ENCODE measurements at places on chromosomes 5 and 9.

- DNase-seq = no peak
Observed at GRCh38 chr5:88872971-88873370, 10.0 kb downstream of the MEF2C start.

DNA sequence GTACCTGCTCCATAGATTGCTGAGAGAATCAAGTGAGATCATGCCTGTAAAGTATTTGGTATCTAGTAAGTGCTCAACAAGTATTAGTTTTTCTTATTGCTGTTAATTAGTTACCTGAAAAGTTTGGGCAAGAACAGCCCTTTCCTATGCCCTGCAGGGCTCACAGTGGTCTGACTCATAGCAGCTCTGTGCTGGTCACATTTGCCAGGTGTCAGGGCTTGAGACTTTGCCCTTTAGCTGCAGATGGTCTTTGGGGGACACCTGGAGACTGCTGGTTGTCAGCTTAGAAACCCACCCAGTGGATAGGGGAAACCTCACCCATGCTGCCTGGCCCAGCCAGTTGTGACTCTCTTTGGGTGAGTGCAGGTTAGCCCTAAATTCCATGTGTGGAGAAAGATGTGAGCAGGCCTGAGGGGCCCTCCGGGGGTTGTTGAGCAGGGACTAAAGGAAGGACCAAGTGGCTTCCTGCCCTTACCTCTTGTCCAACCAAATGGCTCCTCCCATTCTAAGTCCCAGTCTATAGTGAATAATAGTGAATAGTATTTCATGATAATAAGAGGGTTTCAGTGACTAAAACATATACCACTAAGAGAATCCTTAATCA is 9.0 kb downstream of the COL27A1 start:
- no peak for DNase-seq

GRCh38 chr9:80387828-80388227 is 816.1 kb downstream of the TLE4 start:
- DNase-seq = no peak

- DNase-seq = peak; percentile 27
Observed at GRCh38 chr5:95720094-95720786, 10.9 kb upstream of the RHOBTB3 start.

GRCh38 chr5:88089719-88090390 is 178.8 kb downstream of the TMEM161B start:
- no peak for DNase-seq

- DNase-seq = no peak
Observed at GRCh38 chr5:126883564-126884245, 106.8 kb downstream of the LMNB1 start.

DNA sequence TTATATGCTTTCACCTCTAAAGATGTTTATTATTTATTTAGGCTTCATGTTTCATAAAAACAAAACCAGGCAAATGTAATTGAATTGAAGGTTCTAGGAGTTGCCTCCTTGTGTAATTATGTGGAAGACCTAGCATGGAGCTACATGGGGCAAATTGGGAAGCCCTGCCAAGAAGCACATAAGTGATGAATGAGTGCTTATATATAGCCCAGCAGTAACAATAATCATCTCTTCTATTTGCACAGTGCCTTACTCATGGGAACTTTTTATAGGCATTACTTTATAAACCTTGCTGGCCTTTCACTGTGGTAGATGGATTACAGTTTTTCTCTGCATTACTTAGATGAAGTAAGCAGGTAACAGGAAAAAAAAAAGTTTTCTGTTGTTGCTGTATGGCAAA is 40.0 kb upstream of the GRAMD2B start:
- no peak for DNase-seq

GRCh38 chr5:8870959-8871355 is 674.9 kb downstream of the SEMA5A start:
- no peak for DNase-seq

- no peak for DNase-seq
Observed at GRCh38 chr9:131434673-131435072, 40.8 kb downstream of the PRRC2B start.

DNA sequence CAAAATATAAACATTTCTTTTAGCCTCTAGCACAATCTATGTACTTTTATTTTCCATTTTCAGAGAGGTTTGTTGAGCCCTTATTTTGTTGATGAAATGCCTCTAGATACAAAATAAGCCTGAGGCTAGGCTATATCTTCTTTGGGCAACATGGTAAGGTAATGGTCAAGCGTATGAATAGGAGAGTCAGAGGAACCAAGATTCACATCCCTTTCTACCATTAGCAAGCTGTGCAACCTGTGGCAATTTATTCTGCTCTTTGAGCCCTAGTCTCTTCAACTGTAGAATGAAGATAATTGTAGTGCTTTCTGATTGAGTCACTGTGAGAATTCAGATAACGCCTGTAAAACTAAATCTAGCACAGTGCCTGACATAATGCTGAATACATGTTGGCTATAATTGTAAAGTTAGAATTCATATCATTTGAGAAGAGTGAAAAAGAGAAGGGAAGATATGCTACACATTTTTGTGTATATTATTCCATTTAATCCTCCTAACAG is 412.5 kb downstream of the CCDC171 start:
- no peak for DNase-seq

- DNase-seq = peak; percentile 95
Observed at GRCh38 chr9:34665381-34666250, 3.2 kb upstream of the CCL27 start.

- no peak for DNase-seq
Observed at GRCh38 chr9:105881021-105881420, 186.7 kb downstream of the TMEM38B start.

DNA sequence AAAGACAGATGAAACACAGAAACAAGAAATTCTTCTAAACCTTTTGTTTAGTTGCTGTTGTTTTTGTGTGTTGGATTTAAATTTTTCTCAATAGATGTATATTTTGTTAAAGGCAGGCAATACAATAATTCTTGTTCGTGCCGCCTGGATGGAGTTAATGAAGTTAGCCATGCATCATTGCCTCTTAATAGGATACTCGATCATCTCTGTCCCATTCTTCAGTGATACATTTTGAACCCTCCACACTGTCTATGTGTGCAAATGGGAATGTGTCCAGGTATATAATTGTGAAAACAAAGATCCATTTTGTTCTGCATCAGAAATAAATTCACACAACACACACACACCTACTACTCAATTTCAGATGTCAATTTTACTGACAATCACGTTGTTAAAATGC is 186.6 kb upstream of the ADAMTS16 start:
- no peak for DNase-seq

DNA sequence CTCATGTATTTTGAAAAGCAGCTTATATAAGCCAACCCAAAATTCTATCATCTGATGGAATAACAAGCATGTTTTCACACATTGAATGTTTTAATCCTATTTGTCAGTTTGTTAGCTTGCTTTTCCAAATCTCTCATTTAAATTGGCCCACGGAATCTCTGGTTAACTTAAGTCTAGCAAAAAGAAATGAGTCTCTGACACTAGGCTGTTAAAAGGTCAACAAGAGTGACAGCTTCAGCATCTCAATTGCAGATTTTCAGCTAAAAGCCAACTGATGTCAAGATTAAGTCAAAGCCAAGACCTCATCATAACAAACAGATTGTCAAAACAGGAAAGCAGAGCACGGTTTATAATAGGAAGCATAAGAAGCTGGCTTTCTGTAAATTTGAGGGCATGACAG is 49.4 kb upstream of the CDH9 start:
- peak; percentile 6 for DNase-seq

DNA sequence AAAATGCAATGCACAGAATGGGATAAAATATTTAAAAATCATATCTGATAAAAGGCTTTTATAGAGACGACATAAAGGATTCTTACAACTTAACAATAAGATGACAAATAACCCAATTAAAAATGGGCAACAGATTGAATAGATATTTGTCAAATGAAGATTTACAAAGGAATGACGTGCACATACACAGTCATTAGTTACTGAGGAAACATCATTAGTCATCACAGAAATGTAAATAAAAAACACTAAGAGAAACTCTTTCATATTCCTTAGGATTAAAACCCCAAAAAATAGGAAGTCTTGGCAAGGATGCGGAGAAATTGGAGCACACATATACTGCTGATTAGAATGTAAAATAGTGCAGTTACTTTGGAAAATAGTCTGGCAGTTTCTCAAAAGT is 1886.0 kb upstream of the CDH6 start:
- DNase-seq = no peak

DNA sequence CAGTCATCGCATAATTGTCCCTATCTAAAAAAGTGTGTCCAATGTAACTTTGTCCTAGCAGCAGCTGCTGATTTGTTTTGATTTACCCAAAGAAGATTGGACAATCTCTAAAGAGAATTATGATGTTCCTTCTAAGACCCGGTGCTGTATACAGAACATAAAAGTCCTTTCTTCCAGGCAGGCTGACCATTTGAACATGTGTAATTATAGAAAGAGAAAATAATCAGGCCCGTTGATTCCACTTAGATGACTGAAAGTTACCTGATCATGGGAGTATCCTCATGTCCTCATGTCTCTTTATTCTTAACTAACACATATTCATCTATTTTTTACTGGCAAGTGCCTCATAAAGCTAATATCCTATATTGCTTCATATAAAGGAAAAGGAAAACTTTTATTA is 164.1 kb upstream of the MRPS30 start:
- no peak for DNase-seq

- DNase-seq = no peak
Observed at GRCh38 chr5:87722286-87722685, 309.6 kb upstream of the CCNH start.

DNA sequence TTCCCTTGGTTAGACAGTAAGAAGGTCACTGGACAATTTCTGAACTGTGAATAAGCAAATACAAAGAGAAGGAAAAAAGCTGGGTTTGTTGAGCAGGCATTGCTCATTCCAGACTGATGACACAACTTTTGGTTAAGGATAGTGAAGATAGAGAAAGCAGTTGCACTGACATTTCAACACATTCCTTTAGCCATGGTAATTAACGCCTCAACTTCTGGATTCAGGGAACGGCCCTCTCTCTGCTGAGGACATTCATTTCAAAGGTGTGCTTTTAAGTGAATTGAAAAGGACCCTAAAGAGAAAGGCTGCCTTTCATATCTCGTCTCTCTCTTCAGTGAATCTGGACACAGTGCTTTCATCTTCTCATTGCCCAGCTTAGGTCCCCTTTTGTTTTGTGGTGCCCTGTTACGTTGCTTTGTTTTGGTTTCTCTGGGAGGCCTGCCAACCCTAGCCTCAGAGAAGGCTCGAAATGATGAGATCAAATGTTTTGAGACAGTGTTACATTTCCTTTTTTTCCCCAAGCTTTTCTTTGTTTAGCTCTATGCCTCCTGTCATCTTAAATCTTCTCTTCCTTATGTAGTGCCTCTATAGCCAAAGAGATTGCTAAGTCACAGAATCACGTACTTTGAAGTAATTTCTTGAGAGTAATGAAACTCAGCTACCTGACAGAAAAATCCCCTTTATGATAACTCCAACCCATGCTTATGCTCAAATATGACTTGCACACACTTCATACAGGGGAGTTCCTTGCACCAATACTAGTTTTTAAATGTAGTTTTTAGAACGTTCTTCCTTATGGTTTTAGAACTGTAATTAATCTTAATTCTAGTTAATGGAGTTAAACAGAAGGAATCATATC is 94.4 kb upstream of the IFNE start:
- no peak for DNase-seq

DNA sequence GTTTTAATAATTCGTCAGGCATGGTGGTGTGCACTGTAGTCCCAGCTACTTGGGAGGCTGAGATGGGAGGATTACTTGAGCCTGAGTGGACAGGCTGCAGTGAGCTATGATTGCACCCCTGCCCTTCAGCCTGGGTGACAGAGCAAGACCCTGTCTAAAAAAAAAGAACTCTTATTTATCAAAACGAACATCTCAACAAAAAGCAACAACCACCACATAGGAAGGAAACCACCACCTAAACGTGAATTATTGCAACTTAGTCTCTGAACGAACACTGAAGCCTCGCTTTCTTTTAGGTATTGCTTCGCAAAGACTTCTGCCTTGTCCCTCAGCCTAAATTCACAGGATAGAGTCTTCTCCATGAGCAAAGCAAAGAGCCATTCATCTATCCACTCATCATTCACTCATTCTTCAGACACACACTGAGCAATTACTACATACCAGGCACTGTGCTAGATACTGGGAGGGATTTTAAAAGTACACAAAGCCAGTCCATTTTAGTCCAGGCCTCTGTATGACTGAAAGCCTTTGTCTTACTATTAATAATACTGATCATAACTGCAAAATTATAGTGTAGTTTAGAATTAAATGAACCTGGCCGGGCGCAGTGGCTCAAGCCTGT is 57.4 kb downstream of the THBS4 start:
- no peak for DNase-seq

- DNase-seq = no peak
Observed at GRCh38 chr5:146878476-146879172, at the start of gene PPP2R2B. TSS of gene PPP2R2B (minus strand) at chr5:146878757.

- DNase-seq = no peak
Observed at GRCh38 chr5:88691945-88692868, 190.8 kb downstream of the MEF2C start.

DNA sequence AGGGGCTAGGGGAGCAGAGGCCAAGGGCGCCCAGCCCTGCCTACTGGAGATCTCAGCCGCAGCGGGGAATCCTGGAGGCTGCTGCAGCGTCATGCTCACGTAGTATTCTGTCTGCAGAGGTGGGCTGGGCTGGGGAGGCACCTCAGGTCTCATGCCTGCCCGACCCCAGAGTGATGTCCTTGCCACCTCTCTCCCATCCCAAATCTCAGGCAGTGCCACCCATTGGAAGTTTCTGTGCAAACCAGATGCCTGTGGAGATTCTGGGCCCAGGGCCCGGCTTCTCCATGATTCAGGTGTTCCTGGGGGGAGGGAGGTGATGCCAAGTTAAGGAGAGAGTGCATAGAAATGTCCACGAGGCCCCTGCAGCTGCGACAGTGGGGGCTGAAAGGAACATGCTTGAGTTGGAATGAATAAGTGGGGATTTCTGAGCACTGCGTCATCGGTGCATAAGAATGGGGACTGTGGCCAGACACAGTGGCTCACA is 72.0 kb downstream of the ANKRD33B start:
- DNase-seq = no peak

GRCh38 chr9:136881691-136882108 is 4.6 kb upstream of the TRAF2 start:
- DNase-seq = no peak

- DNase-seq = no peak
Observed at GRCh38 chr5:35789732-35790456, 66.8 kb upstream of the IL7R start.

DNA sequence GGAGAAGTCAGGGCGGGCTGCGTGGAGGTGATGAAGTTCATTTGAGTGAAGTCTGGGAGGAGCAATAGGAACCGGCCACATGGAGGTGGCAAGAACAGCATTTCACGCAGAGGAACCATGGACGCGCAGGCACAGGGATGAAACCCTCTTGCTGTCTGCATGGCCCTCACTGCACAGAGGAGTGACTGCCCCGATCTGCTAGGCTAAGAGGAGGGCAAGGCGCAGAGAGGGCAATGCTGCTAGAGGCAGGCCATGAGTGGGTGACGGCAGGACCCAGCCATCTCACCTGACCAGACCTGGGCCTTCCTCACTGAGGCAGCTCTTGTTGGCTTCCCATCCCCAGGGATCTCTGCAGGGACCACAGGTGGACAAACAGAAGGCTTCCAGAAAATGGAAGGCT is 90.3 kb downstream of the BARX1 start:
- DNase-seq = no peak
